ENCODE measurements at places on chromosomes 4 and X. TPM values are rescaled to one million over a fixed set of nuclear protein-coding genes. Genes with fewer than 3 reads are reported as not detected.

Gene ADGRG2
- total RNA-seq: 4.3 TPM

Gene PLK4
- not detected for total RNA-seq

Gene EFHC2
- total RNA-seq: not detected

Gene GNRHR
- not detected for total RNA-seq

Gene TSPAN5
- 5.2 TPM for total RNA-seq

Gene NOX1
- not detected for total RNA-seq

Gene XK
- 0.53 TPM for total RNA-seq

Gene REELD1
- total RNA-seq: not detected

Gene IDS
- total RNA-seq: 82.7 TPM

Gene SLC10A4
- 0.21 TPM for total RNA-seq

Gene IQCM
- total RNA-seq: not detected

- DNase-seq: no peak
These were observed 459.2 kb downstream of the FAT4 start for GRCh38 chr4:125773931-125774330.

DNA sequence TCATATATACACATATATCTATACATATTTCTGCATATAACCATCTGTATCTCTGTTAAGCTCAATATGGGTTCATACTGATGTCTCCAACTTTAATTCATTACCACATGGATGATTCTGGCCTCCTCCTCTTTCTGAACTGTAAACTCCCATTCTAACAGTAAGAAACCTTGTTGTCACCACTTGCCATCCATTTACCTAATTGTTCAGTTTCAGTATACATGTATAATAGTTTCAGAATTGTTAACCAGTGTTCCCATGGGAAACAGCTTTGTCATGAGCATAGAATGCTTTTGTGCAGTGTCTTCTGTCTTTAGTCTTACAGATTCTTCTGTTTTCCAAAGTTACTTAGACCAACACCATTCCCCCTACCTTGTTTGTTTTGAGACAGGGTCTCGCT is 35.9 kb downstream of the SLC9A6 start:
- no peak for DNase-seq

DNA sequence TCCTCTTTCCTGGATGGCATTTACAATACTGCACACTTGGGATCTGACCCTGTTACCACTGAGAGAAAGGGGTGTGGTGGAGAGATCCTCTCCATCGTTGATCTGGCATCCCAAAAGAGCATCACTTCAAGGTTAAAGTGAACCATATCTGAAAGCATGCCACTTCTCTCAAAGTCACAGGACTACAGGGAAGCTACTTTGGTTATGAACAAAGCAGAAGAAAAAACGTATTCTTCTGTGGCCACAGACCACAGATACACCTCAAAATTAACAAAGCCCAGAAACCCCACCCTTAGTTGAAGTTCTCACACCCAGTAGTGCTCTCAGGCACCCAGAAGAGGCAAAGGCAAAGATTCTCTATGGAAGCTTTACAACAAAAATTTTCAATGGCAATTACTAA is 108.3 kb downstream of the JADE1 start:
- DNase-seq: no peak

- DNase-seq: no peak
These were observed 233.2 kb downstream of the PTTG2 start for GRCh38 chr4:38193236-38193863.

DNA sequence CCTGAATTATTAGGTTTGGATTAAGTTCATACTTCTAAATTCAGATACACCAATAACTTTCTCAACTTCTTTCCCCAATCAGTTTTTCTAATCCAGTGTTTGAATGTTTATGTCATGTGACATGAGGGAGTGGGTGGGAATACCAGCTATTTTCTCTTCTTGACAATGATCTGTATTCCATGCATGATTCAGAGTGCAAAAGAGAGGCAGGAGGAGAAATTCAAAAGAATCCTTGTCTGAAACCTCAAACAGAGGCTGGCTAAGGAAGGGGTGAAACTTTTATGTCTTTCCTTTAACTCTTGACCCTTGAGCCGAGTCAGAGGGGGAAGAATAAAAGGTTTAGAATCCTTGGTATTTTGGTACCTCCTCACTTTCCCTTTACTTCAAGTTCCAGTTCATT is 544.7 kb downstream of the SPRY1 start:
- no peak for DNase-seq

GRCh38 chrX:110133735-110134370 is 130.9 kb downstream of the TMEM164 start:
- no peak for DNase-seq

DNA sequence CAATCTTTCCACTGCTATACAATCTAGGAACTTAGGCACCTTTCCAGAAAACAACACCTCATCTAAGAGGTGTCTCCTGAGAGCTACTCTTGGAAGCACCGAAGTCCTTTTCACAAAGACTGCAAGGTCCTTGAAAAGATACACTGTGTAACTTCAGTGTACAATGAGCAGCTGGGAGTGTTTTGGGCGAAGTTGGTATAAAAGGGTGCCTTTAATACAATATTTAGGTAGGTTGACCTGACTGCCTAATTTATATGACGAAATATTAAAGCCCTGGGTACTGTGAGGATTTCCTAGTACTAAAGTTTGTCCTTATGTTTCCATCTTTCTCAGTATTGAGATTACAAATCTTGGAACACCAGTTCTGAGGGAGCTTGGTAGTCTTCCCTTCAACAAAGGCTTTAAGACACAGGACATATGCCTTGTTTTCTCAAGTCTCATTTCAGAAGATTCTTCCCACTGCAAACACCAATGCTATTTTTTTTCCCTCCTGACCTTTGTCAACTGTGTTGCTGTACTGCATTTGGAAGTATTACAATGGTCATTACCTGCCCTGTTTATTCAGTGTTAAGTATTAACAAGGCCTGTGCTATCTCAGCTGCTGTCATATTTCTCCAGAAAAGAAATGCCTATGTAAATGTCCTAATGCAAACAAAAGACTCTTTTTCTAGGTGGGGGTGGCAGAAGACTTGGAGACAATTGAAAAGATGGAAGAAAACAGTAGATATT is 134.2 kb downstream of the MAML3 start:
- no peak for DNase-seq

DNA sequence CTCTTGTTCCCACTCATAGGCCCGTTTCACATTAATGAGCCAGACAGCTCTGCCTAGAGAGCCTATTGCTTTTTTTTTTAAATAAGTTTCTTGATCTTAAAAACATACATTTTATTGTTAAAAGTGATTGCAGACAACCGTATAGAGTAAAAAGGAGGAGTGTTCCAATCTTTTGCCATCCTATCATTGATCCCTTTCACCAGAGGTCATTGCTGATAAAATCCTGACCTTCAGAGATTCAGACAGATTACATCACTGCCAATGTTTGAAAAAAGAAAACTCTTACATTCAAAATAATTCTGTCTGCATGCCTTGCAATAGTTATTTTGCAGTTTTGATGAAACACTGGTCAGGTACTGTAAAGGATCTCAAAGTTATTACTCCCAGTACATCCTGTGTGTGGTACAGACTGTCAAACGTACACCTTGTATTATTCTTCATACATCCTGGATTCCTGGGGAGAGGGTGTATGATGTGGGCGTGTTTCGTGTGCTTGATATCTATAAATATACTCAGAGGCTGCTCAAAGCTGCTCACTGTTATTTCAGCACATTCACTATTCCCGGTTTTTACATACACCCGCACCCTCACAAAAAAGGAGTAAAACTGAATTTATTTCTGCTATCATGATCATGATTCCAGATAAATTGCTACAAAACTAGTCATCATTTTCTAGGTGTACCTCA is 15.4 kb upstream of the KLHL2 start:
- DNase-seq: no peak

DNA sequence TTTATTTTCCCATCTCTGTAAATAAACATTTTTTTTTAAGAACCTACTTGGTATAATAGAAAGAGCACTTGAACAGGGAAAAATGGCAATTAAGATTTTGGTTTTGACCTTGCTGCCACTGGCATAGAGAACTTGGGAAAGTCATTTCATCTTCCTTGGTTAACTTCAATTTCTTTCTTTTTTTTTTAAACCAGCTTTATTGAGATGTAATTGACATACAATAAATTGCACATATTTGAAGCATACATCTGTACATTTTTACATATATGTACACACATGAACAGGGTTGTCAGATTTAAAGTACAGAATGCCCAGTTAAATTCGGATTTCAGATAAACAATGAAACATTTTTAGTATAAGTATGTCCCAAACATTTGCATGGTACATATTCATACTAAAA is 103.0 kb upstream of the RAPGEF2 start:
- no peak for DNase-seq

DNA sequence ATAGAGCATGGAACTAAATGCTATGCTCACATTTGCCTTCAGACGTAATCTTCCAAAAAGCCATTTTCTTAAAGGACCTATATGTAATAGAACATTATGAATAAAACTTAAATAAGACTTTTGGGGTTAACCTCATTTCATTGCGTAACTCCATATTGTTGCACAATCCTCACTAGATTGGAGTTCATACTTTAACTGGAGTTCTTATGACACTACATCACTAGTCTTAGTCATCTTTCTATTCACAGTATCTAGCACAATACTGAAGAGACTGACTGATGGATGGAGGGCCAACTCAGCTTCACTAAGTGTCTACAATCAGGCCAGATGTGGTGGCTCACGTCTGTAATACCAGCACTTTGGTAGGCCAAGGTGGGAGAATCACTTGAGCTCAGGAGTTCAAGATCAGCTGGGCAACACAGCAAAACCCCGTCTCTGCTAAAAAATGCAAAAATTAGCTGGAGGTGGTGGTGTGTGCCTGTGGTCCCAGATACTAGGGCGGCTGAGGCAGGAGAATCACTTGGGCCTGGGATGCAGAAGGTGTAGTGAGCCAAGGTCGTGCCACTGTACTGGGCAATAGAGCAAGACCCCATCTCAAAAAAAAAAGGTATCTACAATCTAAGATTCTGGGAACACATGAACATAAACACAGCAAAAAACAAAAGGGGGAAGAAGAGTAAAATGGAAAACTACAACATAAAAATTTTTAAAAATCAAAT is 80.8 kb upstream of the MAB21L2 start:
- no peak for DNase-seq

- DNase-seq: no peak
These were observed 34.2 kb downstream of the FAM193A start for GRCh38 chr4:2570551-2571222.

GRCh38 chrX:65407157-65407626 is 127.4 kb downstream of the LAS1L start:
- DNase-seq: no peak

- no peak for DNase-seq
These were observed 159.6 kb upstream of the RBPJ start for GRCh38 chr4:26161030-26161824.

GRCh38 chr4:8081171-8081570 is 77.4 kb downstream of the ABLIM2 start:
- DNase-seq: no peak

DNA sequence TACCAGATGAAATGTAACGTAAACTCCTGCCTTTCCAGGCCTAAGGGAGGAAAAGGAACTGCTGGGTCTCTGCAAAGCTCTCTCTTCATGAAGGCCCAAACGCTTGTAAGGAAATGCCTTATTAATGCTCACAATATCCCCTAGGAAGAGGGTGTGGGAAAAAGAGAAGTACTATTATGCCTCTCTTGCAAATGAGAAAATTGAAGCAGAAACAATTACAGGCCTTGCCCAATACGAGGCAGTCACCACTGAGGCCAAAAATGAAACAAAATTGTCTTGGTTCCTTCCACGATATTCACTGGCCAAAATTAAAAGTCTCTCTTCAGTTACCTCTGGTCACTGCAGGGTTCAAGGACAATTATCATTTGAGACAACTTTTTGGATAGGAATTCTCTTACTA is 3.2 kb downstream of the SCARB2 start:
- no peak for DNase-seq

DNA sequence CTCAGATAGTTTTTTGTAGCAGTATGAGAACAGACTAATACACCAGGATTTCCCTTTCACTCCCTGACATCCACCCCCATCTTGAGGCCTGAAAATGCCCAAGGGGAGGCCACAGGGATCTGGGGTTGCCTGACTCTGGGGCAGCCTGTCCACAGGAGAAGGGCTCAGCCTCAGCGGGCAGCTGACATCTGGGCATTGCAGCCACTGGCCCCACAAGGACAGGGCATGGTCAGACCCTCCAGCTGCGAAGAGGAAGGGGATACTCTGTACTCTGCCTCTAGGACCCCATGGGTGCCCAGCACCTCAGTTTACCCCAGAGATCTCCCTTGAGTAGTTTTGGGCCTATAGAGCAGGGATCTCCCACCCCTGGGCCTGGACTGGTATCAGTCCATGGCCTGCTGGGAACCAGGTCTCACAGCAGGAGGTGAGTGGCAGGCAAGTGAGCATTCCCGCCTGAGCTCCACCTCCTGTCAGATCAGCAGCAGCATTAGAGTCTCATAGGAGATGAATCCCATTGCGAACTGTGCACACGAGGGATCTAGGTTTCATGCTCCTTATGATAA is 138.9 kb downstream of the HMX1 start:
- no peak for DNase-seq
